Cerebellum (tissue), 4 donors: ENCODE measurements at places on chromosomes 1 and 21. TPM values are rescaled to one million over a fixed set of nuclear protein-coding genes. Genes with fewer than 3 reads are reported as not detected.

Gene OR10T2
- not detected for total RNA-seq

Gene CCDC17
- total RNA-seq: 1.00 TPM

Gene DCST1
- not detected for total RNA-seq

Gene AKT3
- total RNA-seq: 141 TPM

Gene TEX38
- not detected for total RNA-seq

Gene ACP6
- total RNA-seq: 9.2 TPM

Gene KHDC4
- 43.2 TPM for total RNA-seq

Gene RYR2
- 19.4 TPM for total RNA-seq

Gene AKR7A3
- 2.1 TPM for total RNA-seq

Gene FCER1G
- total RNA-seq: 3.8 TPM

Gene FCRLA
- total RNA-seq: not detected

Gene INSRR
- 0.36 TPM for total RNA-seq

Gene AURKAIP1
- total RNA-seq: 16.8 TPM

Gene CREB3L4
- 13.8 TPM for total RNA-seq

DNA sequence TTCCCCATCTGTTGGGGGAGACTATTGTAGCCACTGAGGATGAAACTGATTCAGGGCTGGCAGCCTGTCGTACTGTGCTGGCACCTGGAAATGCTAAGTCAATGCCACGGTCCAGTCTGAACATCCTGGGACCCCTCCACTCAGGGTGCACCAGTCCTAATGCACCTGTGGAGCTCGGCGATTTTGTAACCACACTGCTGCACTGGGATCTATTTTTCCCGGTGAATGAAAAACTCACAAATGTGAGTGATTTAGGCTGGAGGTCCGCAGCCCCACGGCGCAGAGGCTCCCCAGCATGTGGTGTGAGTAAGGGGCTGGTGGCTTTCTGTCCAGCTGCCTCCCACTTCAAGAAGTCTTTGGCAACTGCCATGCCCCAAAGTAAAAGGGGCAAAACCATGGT lies 35.5 kb downstream of the SETD4 start:
- no peak for DNase-seq

DNA sequence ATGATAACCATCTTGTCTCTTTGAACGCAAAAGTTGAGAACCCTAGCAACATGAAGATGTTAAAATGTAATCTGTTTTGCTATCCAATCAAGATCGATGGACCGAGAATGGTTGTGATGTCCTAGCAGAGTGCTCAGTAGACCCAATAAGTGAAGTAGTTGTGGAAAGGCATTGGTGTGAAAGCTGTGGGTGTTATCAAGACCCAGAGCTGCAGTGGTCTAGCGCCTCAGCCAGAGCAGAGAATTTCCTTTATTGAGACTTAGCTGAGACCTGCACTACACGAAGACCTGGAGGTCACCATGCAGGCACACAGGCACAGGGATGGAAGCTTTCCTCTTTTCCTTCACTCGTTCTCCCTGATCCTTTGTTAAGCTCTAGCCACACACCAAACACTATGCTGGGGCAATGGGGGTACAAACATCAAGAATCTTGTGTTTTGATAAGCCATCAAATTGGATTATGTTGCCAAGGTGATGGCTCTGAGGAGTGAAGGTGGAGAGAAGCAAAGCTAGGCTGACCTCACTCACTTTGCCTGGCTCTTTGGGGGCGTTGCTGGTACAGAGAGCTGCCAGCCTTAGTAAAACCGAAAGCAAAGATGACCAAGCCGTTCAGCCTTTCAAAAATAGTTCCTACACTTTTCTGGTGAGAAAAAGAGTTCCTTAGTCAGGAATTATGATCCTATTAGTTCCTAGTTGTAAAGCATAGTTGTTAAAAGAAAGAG lies 24.1 kb downstream of the METTL13 start:
- no peak for DNase-seq

GRCh38 chr1:45478121-45478814 lies 12.7 kb downstream of the TESK2 start:
- DNase-seq: no peak

GRCh38 chr1:47756006-47756405 lies 241.2 kb downstream of the TRABD2B start:
- no peak for DNase-seq

DNA sequence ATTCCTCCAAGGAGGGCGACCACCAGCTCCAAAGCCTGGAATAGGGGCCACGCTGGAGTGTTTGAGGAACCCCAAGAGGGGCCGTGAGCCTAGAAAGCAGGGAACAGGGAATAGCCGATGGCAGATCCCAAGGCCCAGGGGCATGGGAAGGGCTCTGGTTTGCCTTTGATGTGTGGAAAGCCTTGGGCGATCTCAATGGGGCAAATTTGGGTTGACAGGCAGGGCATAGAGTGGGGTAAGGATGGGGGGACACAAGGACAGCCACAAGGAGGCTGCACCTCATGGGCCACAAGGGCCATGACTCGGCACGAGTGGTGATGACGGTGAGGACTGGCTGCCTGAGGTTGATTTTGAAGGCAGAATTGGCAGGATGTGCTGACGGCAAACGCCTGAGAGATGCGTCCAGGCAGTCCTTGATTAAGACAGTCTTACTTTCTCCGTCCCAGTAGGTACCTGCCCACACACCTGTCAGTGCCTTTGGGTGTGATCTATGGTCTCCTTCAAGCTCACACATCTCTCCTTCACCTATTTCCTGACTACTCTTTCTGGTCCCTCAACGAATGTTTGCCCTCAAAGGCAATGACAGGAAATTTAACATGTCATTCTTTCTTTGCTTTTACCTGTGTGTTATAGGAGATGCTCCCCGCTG lies 2.0 kb upstream of the TMPRSS3 start:
- DNase-seq: no peak

GRCh38 chr1:150760013-150760412 lies 5.6 kb downstream of the CTSS start:
- no peak for DNase-seq

DNA sequence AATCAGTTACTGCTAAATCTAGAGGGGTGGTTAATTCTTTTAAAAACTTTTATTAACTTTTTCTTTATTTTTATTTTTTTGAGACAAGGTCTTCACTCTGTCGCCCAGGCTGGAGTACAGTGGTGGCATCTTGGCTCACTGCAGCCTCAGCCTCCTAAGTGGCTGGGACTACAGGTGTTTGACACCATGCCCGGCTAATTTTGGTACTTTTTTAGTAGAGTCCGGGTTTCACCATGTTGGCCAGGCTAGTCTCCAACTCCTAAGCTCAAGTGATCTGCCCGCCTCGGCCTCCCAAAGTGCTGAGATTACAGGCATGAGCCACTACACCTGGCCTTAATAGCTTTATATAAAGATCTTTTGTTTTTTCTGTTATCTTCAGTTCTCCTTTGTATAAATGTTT lies 11.9 kb downstream of the ZYG11B start:
- no peak for DNase-seq

- DNase-seq: no peak
Measured at GRCh38 chr1:74775735-74776134, 42.8 kb downstream of the TYW3 start.

DNA sequence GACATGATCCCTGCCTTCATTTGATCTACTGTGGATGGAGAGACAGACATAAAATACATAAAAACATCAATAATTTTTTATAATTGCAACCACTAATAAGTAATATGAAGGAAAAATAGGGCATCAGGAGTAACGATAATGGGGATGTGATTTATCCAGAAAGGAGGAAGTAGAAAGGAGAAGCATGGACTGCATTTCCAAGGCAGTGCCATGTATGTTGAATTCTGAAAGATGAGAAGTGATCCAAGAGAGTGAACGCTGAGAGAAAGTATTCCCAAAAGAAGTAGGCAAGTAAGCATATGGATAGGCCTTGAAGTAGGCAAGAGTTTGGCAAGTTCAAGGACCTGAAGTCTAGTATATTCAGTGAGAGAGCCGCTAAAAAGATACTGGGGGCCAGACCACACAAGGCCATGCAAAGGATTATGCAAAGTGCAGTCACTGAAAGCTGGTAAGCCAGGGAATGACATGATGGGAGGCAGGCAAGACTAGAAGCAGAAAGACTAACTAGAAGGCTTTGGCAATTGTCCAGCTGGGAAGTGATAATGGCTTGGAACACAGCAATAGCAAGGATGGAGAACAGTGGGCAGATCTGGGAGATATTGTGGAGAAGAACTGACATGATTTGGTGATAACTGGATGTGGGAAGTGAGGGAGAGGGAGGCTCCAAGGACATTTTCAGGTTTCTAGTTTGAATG lies 85.9 kb downstream of the TM2D1 start:
- DNase-seq: no peak

- no peak for DNase-seq
Measured at GRCh38 chr1:241614572-241614971, 25.6 kb downstream of the CHML start.

GRCh38 chr1:43529206-43529731 lies 1.4 kb upstream of the PTPRF start:
- DNase-seq: peak; percentile 74

DNA sequence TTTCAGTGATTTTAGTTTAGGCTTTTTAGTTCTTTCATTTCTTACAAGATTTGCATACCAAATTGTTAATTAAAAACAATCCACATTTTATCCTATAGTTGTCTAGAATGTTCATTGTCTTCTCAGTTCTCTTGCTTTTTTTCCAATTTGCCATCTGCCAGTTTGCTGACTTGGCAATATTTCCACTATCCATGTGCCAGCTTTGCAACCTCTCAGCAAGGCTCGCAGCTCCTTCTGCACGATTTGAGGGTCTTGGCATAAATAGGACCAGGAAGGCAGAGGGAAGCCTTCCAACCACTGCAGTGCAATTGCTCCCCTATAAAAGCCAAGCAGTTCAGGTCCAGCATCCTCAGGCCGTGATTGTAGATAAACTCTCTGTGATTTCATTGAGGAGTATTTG lies 306.8 kb upstream of the FMN2 start:
- peak; percentile 43 for DNase-seq

DNA sequence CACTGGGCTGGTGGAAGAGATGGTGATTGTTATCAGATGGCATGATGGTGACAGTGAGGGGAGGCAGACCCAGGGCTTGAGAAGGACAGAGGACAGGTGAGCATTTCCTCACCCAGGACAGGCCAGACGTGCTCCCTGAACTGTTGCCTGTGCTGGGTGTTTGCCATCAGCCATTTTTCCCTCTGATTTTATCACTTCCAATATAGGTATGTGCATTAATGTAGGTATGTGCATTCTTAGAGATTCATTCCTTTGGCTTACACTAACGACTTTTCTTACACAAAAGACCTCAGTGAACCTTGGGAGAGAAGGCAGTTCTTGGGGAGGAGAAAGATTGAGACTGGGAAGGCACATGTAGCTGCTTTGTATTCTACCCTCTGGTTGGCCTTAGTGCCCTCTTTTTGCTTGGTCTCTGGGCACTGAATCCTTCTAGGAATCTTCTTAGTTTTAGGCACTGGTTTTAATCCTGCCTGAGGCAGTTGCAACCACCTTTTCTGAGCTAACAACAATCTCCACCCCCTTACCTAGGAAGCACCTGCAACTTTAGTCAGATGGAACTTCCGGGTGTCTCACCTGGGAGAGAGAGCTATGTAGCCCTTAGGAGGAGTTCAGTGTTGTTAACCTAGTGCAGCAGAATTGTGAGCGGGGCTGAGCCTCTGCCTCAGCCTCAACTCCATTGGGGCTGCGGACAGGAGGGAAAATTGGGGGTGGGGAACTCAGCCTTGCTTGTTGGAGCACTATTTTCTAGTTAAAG lies 30.9 kb downstream of the C1orf116 start:
- no peak for DNase-seq

- DNase-seq: peak; percentile 15
Measured at GRCh38 chr21:16117851-16118590, 388.2 kb downstream of the USP25 start.

GRCh38 chr1:150799089-150799488 lies 9.0 kb downstream of the CTSK start:
- no peak for DNase-seq

DNA sequence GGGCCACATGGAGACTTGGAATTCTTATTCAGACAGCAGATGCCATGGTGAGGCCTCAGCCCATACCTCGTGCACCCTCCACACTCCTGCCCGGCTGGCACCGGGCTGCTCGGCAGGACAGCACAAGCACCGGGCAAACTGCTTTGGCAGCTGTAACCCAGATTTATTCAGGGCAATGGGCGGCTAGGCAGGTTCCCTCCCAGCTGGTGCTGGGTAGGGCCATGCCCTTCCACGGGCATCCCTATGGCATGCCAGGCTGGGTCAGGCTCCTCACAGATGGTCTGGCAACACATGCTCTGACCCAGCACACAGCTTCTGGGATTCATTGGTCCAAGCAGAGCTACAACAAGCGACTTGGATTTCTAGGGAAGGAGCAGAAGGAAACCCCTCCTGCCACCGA lies 53.4 kb downstream of the ATP1A1 start:
- DNase-seq: peak; percentile 90

DNA sequence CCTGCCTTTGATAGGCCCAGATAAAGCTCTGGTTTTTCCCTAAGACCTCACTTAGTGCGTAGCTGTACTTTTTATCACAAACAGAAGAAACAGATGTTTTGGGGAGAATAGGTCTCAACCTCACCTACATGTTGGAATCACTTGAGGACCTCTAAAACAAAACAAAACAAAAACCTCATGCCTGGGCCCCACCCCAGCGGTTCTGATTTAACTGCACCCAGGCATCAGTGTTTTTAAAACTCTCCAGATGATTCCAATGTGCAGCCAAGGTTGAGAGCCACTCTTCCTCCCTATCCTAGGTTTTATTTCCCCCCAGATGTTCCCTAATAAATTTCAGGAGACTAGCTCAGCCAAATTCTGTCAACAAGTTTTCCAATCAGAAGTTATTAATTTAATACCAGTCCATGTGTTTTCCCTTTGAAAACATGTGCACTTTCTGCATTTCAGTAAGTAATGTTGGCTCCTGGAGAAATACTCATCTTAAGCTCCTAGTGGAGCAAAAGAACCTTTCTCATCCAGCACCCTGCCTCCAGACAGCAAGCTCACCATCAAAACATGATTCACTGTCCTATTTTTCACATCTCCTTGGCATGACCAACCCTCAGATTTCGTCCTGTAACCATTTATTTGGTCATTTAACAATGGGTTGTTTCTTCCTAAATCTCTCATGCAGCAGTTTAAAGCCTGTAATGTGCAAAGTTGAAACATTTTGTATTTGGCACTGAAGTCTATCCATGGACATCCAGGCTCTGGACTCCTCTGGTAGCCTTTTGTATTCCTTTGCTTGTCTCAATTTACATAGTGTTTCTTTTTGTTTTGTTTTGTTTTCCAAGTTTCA lies 27.5 kb downstream of the LRRC8C start:
- no peak for DNase-seq

DNA sequence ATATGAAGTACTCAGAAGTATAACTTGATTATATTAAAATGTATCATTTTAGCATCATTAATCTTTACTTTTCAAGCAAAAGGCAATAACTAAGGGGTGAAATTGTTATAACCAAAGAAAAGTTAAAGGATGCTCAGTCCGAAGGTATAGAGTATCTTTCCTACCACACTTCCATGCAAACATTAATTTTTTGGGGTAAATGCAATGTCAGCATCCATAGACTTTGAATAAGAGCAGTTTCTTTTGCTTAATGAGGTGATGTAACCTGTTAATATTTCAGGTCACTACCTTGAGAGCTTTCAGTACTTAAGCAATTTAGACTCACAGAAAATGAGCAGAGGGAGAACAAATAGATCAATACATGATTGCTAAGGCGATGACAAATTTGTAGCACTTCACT lies 1093.5 kb downstream of the PLA2G4A start:
- no peak for DNase-seq

- DNase-seq: no peak
Measured at GRCh38 chr1:46543761-46544560, 7.5 kb downstream of the KNCN start.

- no peak for DNase-seq
Measured at GRCh38 chr1:197435224-197435623, 167.2 kb downstream of the CRB1 start.
